ENCODE measurements at places on chromosomes 1 and 21.

DNA sequence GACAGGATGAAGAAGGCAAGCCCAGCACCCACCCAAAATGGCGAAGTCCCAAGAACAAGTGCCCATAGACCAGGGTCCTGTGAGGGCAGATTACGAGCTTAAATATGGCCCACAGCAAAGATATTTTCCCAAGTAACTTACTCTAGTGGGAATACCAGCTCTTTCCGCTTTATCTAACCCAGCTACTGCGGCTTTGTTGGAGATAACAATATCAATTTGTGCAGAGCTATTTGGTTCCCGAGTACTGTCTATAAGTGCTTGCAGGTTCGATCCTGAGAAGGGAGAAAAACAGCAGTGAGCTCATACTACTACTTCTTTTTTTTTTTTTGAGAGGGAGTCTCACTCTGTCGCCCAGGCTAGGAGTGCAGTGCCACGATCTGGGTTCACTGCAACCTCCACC is 14.3 kb upstream of the DNAJC28 start:
- no peak overlapping the region for H3K27ac ChIP-seq
- H3K4me3 ChIP-seq, result no peak overlapping the region
- DNase-seq, result no peak
- H3K4me1 ChIP-seq, result no peaks in the 10 kb centered on the region

DNA sequence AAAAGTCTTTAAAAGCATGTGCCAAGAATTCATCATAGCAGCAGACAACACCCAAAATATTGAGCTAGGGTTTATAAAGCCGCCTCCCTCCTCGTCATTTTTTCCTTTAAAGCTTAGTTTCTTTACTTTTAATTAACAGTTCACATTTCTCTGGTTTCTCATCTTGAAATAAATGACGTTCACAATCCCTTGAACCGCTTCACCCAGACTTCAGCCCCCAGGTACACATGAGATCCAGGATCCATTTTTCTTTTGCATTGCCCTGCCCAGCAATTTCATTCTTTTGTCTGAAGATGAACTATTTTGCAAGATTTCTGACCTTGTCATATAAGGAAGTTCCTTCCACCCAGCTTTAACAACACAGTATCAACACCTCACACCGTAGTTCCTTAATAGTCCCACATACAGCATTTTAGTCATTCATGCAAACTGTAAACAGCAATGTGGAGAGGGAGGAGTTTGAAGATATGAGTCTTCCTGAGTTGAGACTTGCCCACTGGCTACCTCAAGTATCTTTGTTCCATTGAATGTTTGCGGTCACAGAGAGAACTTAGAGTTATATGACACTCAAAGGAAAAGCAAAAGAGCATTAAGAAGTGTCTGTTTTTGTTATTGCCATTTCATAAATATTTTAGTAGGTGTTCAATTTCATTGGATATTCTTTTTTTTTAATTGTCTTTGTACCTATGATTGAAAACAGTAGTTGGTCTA is 35.3 kb upstream of the CACYBP start:
- H3K4me1 ChIP-seq, result peaks cover 53% of the 10 kb centered on the region
- no peak overlapping the region for H3K4me3 ChIP-seq
- DNase-seq, result no peak
- peak overlapping the region; percentile 77 for H3K27ac ChIP-seq

DNA sequence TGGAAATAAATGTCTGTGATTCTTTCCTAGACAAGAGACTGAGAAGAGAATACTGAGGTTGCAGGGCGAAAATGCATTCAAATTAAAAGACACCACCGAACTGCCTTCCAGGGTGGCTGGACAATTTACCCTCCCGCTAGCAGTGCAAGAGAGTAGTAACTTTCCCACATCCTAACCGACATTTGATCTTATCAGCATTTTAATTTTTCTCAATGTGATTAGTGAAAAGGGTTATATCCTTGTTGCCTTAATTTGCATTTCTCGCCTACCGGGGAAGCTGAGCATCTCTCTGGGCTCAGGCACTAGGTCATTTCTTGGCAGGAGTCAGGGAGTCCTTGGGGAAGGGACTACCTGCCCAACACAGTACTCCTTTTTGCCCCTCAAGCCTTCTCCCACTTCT is 2.8 kb downstream of the TNFRSF8 start:
- H3K27me3 ChIP-seq, result peaks cover 58% of the 10 kb centered on the region
- no peak for DNase-seq
- no peaks in the 10 kb centered on the region for H3K36me3 ChIP-seq
- no peak overlapping the region for H3K4me3 ChIP-seq
- peaks cover 43% of the 10 kb centered on the region for H3K4me1 ChIP-seq

DNA sequence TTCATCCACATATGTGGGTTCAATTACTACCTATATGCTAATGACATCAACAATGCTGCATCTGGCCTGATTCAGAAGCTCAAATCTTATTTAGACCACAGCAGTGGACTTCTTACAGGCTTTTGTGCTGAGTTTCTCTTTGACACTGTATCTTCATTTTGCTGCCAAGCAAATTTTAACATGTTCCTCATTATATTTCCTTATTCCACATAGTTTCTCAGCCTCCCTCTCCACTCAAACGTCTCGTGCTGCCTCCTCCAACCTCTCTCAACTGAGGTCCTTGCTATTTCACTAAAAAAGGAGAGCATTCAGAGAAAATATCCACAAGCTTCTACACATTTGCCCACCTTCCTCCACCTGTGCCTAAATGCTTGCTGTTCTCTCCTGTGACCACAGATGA is 6.5 kb downstream of the TDRKH start:
- H3K4me1 ChIP-seq, result no peaks in the 10 kb centered on the region
- no peaks in the 10 kb centered on the region for H3K27me3 ChIP-seq
- H3K4me3 ChIP-seq, result no peak overlapping the region
- DNase-seq, result no peak

- DNase-seq, result peak; percentile 39
- no peaks in the 10 kb centered on the region for H3K27me3 ChIP-seq
- H3K36me3 ChIP-seq, result no peaks in the 10 kb centered on the region
Measured at GRCh38 chr1:66552829-66553228, 18.9 kb downstream of the SGIP1 start.

GRCh38 chr1:156129687-156130577 is 15.4 kb downstream of the LMNA start:
- peaks cover 13% of the 10 kb centered on the region for H3K36me3 ChIP-seq
- DNase-seq, result peak; percentile 96
- peaks cover 45% of the 10 kb centered on the region for H3K4me1 ChIP-seq
- H3K4me3 ChIP-seq, result peak overlapping the region; percentile 8
- peak overlapping the region; percentile 100 for H3K27ac ChIP-seq
